ENCODE measurements at places on chromosomes 4 and X. TPM values are rescaled to one million over a fixed set of nuclear protein-coding genes. Genes with fewer than 3 reads are reported as not detected.
A peak's percentile ranks its signal among the peaks of the same experiment; 100 is the strongest.

Gene CXCL9
- 2.6 TPM for total RNA-seq

Gene MAGEB1
- not detected for total RNA-seq

Gene CXXC4
- total RNA-seq, result 3.1 TPM

Gene HSFX4
- not detected for total RNA-seq

Gene ETDB
- total RNA-seq, result not detected

DNA sequence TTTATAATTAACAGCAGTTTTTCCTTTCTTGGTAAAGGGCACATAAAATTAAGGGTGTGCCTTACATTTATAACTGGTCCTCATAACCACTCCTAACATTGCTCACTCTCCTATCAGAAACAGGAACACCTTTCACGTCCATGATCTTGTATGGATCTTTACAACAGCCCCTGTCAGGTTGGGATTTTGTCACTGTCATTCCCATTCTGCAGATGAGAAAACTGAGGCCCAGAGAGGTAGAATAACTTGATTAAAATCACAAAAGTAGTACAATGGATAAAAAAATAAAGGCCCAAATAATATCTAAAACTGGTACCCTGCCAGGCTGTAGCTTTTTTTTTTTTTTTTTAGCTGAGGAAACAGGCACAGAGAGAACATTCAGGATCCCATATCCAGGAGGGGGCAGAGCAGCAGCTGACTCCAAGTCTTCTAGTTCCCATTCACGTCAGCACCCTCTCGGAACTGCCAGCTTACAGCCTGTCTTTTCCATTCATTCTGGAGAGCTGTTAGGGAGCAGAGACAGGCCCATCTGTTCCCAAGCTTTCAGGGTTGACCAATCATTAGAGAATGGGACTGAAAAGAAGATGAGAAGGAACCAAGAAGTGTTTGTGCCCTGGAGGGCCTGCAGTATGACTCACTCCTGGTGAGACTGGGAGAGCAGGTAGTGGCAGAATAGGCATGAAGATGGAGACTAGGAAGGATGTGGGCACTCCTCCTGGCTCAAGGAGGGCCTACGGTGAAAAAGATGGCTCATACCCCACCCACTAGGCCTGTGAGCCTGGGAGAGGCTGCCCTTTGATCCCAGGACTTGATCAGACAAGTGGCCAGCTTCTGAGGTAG, 7.3 kb downstream of the SUV39H1 start:
- no peaks in the 10 kb centered on the region for H3K27me3 ChIP-seq
- peak overlapping the region; percentile 65 for H3K27ac ChIP-seq
- no peaks in the 10 kb centered on the region for H3K4me1 ChIP-seq
- DNase-seq, result no peak

DNA sequence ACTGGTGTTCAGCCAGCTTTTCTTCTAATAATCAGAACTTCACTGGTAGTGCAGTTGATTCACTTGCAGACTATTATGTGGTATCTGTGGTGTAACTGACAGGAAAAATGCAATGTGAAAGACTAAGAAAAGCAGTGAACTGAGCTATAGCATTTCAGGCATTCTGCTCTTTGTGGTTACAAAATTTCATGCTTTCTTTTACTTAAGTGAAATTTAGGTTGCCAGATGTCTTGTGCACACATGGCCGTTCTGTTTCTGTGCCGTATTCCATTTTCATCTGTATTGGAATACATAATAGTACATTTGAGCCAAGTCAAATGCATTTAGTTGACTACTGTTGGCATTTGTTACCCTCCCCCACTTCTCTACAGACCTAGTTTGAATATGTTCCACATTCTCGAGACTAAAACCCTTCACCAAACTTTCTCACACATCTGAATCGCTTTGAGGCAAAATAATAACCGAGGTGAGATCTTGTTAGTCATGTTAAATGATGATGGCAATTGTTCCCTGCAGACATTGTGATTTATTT, 8.2 kb downstream of the RTL3 start:
- no peaks in the 10 kb centered on the region for H3K4me1 ChIP-seq
- H3K36me3 ChIP-seq, result no peaks in the 10 kb centered on the region
- H3K27me3 ChIP-seq, result no peaks in the 10 kb centered on the region
- no peak for DNase-seq
- no peak overlapping the region for H3K27ac ChIP-seq

DNA sequence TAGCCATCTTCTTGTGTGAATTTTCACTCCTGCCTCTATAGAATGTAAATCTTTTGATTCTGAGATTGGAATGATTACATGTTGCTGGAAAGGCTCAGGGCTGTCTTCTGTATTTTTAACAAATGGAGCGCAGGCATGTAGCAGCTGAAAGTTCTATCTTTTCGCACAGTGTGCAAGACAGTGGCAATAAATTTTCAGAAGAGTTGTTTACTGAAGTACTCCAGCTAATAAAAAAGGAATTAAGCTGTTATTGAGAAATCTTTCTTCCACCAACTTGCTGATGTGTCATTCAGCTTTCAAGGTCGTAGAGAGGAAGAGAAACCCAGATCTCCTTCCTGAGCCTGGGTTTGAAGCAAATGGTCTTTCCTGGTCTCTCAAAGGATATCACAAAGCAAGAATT, 122.0 kb upstream of the PUDP start:
- no peaks in the 10 kb centered on the region for H3K36me3 ChIP-seq
- no peak overlapping the region for H3K27ac ChIP-seq
- no peak for DNase-seq
- no peak overlapping the region for H3K4me3 ChIP-seq

- H3K27ac ChIP-seq, result no peak overlapping the region
- DNase-seq, result no peak
- H3K36me3 ChIP-seq, result no peaks in the 10 kb centered on the region
- no peaks in the 10 kb centered on the region for H3K27me3 ChIP-seq
- H3K4me1 ChIP-seq, result no peaks in the 10 kb centered on the region
These were observed 33.5 kb upstream of the IGSF1 start for GRCh38 chrX:131322651-131323050.

DNA sequence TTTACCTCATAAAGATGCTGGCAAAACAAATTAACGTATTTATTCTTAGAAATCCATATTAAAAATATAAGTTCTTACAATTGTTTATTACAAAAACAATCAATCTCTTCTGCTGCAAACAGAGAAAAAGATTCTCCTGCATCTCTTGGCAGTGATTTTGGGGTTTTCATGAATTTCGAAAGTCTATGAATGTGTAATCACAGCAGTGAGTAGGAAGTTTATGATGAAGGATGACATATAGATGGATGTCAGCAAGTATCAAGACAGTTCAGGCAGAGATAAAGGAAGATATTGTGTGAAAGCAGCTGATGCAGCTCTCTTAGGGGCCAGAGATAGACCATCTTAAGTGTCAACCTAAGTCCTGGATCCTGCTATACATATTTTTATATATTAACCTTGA, 196.9 kb upstream of the BANK1 start:
- H3K36me3 ChIP-seq, result no peaks in the 10 kb centered on the region
- DNase-seq, result no peak
- H3K27me3 ChIP-seq, result no peaks in the 10 kb centered on the region
- H3K4me1 ChIP-seq, result no peaks in the 10 kb centered on the region
- H3K4me3 ChIP-seq, result no peak overlapping the region

- H3K27me3 ChIP-seq, result no peaks in the 10 kb centered on the region
- no peaks in the 10 kb centered on the region for H3K4me1 ChIP-seq
- H3K4me3 ChIP-seq, result no peak overlapping the region
- peaks cover 62% of the 10 kb centered on the region for H3K36me3 ChIP-seq
- no peak for DNase-seq
These were observed 15.2 kb downstream of the PDLIM3 start for GRCh38 chr4:185520119-185520518.

DNA sequence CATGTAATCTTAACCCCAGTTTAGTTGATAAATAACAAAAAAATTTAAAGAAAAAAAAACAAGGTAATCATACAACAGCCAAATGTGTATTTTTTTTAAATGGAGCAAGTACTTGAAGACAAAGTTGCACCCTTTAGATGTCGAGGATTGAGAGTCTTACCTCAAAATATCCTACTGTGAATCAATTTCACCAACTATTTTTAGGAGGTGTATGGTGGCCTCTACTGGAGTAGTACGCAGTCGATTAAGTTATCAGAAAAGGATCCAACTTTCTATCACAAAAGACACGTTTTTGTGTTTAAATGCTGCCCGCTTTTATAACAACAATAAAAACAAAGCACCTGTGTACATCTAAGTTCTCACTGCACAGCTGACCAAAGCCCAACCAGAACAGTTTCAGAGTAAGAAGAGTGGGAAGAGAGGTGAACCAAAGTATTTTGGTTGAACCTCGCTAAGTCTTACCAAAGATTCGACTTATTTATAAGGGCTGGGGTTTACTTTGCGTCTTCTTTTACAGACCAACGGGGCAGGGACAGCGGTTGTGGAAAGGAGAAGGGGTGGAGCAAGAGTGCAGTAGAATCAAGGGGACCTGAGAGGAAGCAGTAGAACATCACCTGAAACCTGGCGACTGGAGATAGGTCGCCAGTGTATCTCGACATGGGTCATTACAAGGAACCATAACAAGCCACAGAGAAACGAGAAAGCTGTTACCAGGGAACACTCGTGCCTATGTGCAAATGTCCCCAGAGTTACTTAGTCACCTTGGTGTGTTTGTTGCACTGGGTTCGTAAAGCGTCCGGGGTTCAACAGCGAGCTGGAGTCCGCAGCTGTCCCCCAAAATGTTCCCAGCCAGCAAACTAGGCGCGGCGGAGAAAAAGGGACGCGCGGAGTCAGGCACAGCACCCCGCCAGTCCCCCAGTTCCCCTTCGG, 1.1 kb downstream of the RPS6KA6 start:
- peak overlapping the region; percentile 47 for H3K4me3 ChIP-seq
- H3K4me1 ChIP-seq, result no peaks in the 10 kb centered on the region

DNA sequence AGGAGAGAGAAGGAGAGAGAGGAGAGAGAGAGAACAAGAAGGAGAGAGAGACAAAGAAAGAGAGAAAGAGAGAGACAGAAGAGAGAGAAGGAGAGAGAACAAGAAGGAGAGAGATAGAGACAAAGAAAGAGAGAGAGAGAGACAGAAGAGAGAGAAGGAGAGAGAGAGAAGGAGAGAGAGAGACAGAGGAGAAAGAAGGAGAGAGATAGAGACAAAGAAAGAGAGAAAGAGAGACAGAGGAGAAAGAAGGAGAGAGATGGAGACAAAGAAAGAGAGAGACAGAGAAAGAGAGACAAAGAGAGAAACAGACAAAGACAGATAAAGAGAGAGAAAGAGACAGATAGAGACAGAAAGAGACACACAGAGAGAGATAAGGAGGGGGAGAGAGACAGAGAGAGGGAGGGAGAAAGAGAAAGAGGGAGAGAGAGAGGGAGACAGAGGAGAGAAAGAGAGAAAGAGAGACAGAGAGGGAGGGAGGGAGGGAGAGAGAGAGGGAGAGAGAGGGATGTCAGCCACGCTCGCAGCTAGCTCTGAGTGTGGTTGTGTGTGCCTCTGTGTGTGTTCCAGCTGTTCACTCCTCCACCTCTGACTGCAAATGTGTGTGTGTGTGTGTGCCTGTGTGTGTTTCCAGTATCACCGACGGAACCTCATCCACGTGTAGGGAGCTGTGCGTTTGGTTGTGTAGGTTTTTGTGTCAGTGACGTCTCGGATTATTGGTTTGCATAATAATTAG, 105.8 kb downstream of the CRLF2 start:
- H3K27me3 ChIP-seq, result no peaks in the 10 kb centered on the region
- no peaks in the 10 kb centered on the region for H3K36me3 ChIP-seq
- H3K4me1 ChIP-seq, result no peaks in the 10 kb centered on the region
- DNase-seq, result no peak

DNA sequence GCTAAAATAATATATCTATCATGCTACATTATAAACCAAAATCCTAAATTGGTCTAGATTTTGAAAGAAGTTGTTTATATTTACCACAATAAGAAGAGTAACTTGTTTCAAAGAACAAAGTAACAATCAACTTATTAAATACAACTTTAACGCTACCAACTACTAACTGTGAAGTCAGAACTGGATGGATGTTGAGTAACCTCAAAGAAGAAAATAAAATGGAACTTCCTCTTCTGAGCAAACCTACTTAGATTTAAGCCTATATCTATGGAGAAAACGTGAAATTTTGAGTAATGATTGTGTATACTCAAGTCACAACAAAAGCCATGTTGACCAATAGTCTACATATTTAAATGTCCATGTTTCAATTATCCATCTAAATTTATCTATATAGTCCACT, 25.7 kb downstream of the SH3RF1 start:
- no peaks in the 10 kb centered on the region for H3K27me3 ChIP-seq
- peaks cover 28% of the 10 kb centered on the region for H3K4me1 ChIP-seq
- no peak for DNase-seq
- H3K36me3 ChIP-seq, result no peaks in the 10 kb centered on the region

- no peak overlapping the region for H3K4me3 ChIP-seq
- H3K36me3 ChIP-seq, result no peaks in the 10 kb centered on the region
- H3K4me1 ChIP-seq, result no peaks in the 10 kb centered on the region
- no peak for DNase-seq
- no peaks in the 10 kb centered on the region for H3K27me3 ChIP-seq
These were observed 164.4 kb downstream of the QDPR start for GRCh38 chr4:17347445-17347844.

- H3K4me1 ChIP-seq, result no peaks in the 10 kb centered on the region
- no peak overlapping the region for H3K27ac ChIP-seq
- H3K27me3 ChIP-seq, result no peaks in the 10 kb centered on the region
- H3K36me3 ChIP-seq, result no peaks in the 10 kb centered on the region
- H3K4me3 ChIP-seq, result no peak overlapping the region
These were observed 169.9 kb downstream of the CPE start for GRCh38 chr4:165548702-165549101.

GRCh38 chr4:5409972-5410618, 298.3 kb downstream of the EVC2 start:
- no peaks in the 10 kb centered on the region for H3K4me1 ChIP-seq
- no peaks in the 10 kb centered on the region for H3K27me3 ChIP-seq
- DNase-seq, result no peak
- H3K4me3 ChIP-seq, result no peak overlapping the region
- no peak overlapping the region for H3K27ac ChIP-seq
- no peaks in the 10 kb centered on the region for H3K36me3 ChIP-seq

- no peak overlapping the region for H3K27ac ChIP-seq
- no peaks in the 10 kb centered on the region for H3K4me1 ChIP-seq
- no peaks in the 10 kb centered on the region for H3K36me3 ChIP-seq
- no peak for DNase-seq
- H3K27me3 ChIP-seq, result no peaks in the 10 kb centered on the region
These were observed 222.1 kb downstream of the PCDH18 start for GRCh38 chr4:137310166-137310565.

DNA sequence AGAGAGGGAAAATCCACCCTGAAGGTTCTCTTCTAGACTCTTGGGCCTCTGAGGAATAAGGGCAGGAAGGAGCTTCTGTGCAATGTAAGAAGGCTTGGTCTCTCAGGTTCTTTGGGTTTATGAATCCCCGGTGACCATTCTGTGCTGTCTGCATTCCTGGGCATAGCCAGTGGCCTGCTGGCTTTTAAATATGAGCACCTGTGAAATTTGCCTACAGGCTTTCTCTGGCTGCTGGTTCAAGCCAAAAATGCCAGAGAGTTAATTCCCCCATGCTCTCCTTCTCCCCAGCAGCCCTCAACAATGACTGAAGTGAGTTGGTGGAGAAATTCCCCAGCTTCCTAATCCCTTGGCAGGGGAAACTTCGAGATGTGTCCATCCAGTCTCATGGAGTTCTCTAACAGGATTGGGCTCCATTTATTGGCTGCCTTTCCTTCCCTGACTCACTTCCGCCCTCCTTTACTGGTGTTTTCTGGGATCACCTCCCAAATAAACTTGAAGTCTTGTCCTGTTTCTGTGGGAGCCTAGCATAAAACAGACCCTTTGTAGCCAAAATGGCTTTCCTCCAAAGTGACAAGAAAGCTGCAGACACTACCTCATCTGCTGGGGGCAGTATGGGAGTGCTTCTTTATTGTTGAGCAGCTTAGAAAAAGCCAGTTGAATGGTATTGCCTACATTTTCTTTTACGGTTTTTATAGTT, 179.4 kb upstream of the CASK start:
- no peaks in the 10 kb centered on the region for H3K27me3 ChIP-seq
- no peaks in the 10 kb centered on the region for H3K4me1 ChIP-seq
- no peaks in the 10 kb centered on the region for H3K36me3 ChIP-seq

- no peak overlapping the region for H3K27ac ChIP-seq
- H3K4me3 ChIP-seq, result no peak overlapping the region
These were observed 57.1 kb downstream of the MAP7D2 start for GRCh38 chrX:20059467-20060128.
